Right renal pelvis (tissue), 4 donors: ENCODE measurements at places on chromosomes 13 and 19. TPM values are rescaled to one million over a fixed set of nuclear protein-coding genes. Genes with fewer than 3 reads are reported as not detected.

- no peak for DNase-seq
Observed at GRCh38 chr13:40048551-40048950, 393.1 kb downstream of the COG6 start.

DNA sequence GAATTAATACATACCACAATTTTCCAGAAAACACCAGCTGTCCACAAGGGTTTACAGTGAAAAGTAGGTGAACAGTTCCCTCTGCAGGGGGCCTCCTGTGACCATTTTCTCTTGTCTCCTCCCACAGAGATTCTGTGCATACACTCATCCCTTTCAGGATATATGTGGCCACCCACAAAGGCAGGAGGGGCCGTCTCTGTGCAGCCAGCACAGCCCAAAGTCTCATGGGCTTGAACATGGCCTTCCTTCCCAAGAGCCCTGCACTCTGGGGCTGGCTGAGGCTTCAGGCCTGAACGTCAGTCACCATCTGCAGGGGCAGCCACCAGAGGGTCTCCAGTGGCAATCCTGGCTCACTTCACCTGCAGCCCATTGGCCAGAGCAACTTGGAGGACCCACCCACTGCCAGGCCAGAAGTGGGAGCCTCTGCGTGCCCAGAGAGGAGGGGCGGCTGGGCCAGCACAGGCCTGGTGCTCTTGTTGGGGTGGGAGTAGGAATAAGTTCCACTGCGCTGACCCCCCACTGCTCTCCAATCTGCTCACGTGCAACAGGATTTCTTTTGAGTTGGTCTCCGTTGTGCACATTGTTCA lies 25.1 kb downstream of the TMEM161A start:
- DNase-seq = no peak

- no peak for DNase-seq
Observed at GRCh38 chr19:32824191-32824751, 45.3 kb downstream of the SLC7A9 start.

- DNase-seq = no peak
Observed at GRCh38 chr19:41457241-41457640, 14.3 kb downstream of the ERICH4 start.

GRCh38 chr13:113924184-113924901 lies 49.5 kb downstream of the C13orf46 start:
- DNase-seq = no peak

DNA sequence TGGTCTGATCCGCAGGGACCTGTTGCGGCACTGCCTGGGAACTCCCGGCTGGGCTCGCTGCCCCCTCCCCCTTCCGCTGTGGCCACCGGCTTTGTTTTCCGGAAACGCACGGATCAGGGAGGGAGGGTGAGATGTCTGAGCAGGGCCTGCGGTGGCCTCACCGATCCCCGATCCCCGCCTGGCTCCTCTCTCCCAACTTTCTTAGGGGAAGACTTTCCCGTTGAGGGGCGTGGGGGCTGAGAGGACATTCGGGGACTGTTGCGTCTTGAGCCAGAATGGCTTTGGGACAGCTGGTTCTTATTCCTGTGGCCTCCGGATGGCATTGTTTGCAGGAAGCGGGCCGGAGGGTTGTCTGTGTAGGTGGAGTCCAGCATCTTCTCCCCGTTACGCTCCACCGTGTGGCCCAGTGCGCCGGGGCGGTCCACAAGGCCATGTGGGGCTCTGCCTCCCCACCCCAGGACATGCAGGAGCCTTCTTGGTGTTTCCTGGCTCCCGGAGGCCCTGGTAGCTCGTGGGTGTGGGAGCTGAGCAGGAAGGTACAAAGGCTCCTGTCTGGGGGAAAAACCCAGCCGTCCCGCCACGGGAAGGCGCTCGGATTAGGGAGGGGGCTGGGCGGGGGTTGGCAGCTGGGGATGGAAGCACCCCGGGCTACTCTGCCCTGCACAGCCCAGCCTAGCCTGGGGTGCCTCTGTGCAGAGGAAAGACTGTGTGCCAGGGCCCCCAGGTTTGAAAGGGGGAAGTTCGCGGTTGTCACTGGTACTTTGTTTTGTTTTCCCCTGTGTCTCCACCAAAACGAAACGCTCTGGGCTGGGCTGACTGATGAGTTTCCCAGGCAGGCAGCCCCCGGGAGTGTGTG lies 1.3 kb downstream of the CSNK1G2 start:
- no peak for DNase-seq

- DNase-seq = no peak
Observed at GRCh38 chr19:32322541-32322940, 22.9 kb upstream of the ZNF507 start.

DNA sequence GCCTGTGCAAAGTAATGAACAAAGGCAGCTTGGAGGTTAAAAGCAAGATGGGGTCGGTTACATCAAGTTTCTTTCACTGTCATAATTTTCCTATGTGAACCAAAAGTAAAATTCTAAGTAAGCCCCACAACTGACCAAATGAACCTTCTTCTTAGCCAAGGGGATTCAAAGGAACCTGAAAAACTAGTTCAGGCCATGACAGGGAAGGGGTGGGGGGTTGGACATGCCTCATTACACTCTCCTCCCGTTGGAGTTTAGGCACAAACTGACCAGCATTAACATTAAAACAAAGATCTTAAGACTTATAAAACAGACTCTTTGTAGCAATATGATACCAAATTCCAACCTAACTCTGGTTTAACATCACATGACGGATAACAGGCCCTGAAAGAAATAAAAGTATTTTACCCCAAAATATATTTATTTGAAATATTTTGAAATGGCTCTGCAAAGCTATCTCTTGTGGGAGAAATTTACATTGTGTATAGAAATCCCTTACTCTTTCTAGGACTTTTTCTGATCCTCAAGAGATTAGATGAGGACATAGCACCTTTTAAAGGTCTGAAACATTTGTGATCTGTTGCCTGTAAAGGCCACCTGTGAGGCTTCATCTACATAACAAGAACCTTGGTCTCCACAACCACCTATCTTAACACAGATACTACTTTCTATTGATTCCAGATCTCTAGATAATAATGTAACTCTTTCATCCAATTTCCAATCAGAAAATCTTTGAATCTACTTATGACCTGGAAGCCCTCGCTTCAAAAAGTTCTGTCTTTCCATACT lies 1829.0 kb upstream of the MIR17HG start:
- no peak for DNase-seq

DNA sequence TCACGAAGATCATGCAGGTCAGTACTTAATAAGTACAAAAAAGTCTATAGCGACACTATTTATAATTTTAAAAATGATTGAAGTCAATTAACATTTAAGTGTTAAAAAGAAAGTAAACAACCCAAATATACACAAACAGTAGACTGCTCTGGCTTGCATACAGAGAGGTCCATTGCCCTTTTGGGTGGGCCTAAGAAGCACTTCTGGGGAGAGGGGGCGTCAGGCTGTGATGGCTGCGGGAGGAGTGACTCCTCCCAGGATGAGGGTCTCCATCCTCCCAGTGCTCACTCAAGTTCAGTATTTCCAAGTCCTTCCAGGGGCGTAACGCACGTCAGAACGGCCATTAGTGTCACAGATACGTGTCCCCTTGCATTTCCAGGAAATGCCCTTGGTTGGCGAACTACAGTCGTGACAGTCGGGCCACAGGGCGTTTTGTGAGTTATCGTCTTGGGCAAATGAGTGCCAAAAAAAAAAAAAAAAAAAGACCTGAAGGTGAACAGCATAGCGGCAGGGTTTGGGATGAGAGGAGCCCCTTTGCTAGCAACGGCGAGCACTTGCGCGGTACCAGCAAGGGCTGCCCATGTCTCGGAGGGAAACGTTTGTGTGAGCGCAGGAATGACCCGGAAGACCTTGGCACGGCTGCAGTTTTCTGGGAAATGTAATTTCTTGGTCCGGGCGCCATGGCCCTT lies at the start of gene SCGB2B2:
Gene SCGB2B2 (minus strand): TSS at position 463 of the 689 bp plus-strand sequence. CDS start 82,596 bp downstream, outside the sequence.
- peak; percentile 76 for DNase-seq

DNA sequence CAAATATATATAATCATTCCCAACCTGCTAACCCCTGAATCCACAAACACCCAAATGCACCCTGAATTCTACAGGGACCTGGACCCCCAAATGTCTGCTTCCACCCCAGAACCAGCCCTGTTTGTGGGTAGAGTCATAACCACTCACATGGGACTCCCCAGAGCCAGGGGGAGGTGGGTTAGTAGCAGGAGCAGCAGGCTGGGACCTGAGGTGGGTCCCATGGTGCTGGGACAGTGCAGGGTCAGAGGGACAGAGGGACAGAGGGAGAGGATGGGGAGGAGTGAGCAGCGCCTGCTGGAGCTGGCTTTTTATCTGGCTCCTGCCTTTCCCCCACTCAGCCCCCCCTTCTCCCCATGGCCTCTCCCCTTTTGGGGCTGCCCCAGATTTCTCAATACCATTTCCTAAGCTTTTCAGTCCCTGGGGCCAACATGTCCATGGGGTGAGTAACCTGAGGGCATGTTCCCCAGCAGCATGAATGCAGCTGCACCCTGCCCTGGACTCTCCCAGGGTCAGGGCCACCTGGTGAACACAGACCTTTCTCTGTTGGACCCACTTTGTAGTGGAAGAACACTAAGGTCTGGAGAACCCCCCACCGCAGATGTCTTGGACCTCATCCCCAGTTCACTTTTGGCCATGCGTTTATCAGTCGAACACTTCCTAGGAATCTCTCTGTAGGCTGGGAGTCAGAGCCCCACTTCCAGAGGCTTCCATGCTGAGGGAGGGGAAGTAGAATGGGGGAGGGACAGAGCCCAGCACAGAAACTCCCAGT lies at the start of gene C3:
Gene C3 (minus strand): TSS at position 282 of the 769 bp plus-strand sequence. CDS start 61 bp downstream, at position 221.
- DNase-seq = no peak

The F7 gene
- polyA plus RNA-seq = 2.0 TPM

The TSSK6 gene
- 1.00 TPM for polyA plus RNA-seq

The TSKS gene
- not detected for polyA plus RNA-seq

The SRRM5 gene
- 0.75 TPM for polyA plus RNA-seq

The TRAPPC6A gene
- polyA plus RNA-seq = 34.5 TPM
